Epithelial cell of umbilical artery (primary cell): ENCODE measurements at places on chromosomes 12 and 14. TPM values are rescaled to one million over a fixed set of nuclear protein-coding genes. Genes with fewer than 3 reads are reported as not detected.

Gene DCN
- 8.8 and 47.1 TPM in 2 replicates for total RNA-seq

Gene GALNT16
- 0.30 and 0.65 TPM in 2 replicates for total RNA-seq

Gene GPR84
- total RNA-seq: not detected in 2 replicates

Gene SVOP
- total RNA-seq: not detected in 2 replicates

Gene PCED1B
- 0.32 and 1.1 TPM in 2 replicates for total RNA-seq

Gene RABGGTA
- total RNA-seq: 13.2 and 27.3 TPM in 2 replicates
